ENCODE measurements at places on chromosomes 11 and 22.

- DNase-seq, result no peak
Observed at GRCh38 chr11:118619444-118620197, 12.2 kb downstream of the PHLDB1 start.

- no peak for DNase-seq
Observed at GRCh38 chr11:60902625-60903024, 3.8 kb downstream of the PRPF19 start.

- no peak for DNase-seq
Observed at GRCh38 chr11:14520747-14521151, 563 bp upstream of the PSMA1 start.

GRCh38 chr11:91265946-91266345 is 958.7 kb upstream of the FAT3 start:
- no peak for DNase-seq

DNA sequence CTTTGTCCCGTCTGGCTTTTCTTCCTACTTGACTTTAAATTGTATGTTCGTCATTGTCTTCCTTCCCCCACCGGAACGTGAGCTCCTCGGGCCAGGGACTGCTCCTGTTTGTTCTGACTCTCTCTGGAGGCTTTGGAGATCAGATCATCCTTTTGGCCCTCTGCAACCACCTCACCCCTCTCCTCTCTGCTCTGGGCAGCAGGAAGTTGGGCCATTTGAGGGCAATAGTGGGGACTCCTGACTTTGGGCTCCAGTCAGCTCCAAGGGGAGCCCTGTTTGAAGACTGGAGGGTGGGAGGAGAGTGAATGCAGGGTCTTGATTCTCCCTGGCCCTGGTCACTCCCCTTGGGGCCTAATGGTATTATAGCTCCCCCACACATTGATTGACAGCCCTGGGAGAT is 186.3 kb upstream of the B3GAT1 start:
- no peak for DNase-seq

GRCh38 chr22:20993304-20994127 is 8.4 kb downstream of the THAP7 start:
- no peak for DNase-seq

- DNase-seq, result no peak
Observed at GRCh38 chr11:114176321-114176720, 116.8 kb downstream of the ZBTB16 start.

- no peak for DNase-seq
Observed at GRCh38 chr11:68857037-68857586, 15.4 kb upstream of the CPT1A start.

DNA sequence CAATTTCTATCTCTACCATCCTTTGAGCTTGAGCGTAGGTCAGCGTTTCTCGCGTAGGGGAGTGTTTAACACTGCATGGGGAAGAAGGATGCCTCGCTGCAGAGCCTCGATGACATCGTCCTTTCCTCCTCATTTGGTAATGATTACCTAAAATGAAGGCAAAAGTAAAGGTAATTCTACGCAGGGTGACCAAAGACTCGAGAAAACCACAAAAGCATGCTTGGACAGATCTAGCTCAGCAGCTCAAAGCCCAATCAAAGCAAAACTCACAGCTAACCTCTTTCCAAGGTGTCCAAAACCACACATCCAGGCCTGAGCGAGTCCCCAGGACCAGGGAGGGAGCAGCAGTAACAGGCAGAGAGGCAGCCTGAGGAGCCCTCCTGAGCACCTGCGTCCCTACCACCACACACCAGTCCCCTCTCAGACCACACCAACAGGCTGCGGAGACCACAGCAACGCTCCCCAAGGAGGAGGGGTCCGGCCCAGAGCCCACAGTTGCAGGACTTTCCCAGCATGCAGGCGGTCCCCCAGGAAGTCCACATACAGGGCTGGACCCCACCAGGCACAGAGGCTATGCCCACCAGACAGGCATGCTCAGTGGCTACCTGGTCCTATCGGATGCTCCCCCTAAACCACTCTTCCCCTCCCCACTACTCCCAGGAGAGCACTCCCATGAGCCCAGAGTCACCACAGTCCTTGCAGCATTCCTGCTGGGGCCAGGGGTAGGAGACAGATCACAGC is 3.3 kb downstream of the BRD1 start:
- DNase-seq, result no peak

DNA sequence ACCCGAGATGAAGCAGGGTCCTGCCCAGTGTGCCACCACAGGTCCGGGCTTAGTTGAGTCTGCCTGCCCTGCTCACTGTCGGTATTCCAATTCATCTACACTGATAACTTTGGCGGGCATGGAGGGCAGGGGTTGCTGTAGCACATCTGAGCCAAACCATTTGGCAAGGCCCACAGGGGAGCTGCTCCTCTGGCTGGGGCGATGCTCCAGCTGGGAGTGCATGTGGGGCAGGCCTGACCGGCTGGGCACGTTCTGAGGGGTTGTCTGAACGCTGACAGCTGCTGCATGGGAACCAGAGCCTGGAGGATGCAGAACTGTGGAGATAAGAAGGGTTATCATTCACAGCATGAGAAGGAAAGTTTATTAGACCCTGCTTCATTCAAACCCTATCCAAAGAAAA is 40.4 kb downstream of the DRG1 start:
- no peak for DNase-seq

DNA sequence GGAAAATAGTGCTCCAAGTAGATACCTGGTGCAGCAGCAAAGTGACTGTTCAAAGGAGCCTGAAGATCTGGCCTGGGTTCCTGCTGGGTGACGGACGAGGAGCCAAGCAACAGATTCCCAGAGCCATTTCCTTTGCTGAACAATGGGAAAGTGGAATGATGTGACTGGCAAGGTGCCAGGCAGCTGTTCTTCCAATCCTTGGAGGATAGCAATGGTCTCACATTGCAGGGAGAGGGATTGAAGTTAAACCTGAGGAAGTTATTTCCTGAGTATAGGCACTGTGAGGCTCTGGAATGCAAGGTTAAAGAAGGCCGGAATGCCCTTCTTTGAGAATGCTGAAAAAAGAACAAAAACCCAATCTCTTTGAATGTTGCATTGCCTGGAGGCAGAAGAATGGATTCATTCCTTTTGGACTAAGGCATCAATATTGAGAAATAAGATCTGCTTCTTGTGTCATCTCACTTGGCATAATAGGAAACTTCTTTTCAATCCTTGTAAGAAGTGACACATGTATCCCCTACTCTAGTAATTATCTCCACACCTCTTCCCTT is 223.8 kb downstream of the BLID start:
- no peak for DNase-seq

GRCh38 chr22:32957200-32957803 is 100.9 kb downstream of the SYN3 start:
- no peak for DNase-seq

DNA sequence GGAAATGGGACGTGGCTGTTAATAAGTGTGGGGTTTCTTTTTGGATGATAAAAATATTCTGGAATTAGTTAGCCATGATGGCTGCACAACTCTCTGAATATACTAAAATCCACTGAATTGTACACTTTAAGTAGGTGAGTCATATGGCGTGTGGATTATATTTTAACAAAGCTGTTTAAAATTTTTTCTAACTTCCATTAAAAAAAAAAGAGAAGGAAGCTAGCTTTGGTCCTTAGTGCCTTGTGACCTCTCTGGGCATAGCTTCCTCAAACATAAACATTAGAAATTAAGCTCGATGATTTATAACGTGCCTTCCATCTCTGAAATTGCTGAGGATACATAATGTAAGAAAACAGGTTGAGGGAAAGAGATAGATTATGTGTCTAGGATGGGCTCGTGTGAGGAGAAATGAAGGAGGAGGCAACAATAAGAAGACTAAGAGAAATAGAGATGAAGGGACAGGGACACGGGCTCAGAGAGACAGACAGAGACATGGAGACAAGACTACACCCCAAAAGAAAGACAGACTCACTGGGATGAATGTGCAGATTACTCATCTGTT is 20.0 kb downstream of the IRAG1 start:
- DNase-seq, result no peak

DNA sequence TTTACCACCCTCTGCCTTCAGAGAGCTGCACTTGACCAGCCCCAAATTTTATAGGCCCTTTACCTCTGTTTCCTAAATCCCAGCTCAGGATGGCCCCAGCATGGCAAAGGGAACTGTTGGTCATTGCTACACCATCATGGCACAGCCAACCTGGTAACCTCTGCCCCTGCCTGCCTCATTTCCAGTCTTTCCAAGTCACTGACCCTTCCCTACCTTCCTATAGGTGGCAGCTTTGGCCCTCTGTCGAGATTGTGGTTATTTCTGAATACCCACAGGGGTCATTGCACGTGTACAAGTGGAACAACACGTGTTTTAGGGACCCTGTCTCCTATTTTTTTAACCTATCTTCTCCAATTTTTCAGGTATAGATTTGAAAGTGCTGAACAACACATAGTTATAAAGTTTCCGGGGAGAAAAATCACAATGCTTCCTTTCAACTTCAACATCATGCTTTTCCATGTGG is 2.8 kb downstream of the GALNT18 start:
- DNase-seq, result no peak

DNA sequence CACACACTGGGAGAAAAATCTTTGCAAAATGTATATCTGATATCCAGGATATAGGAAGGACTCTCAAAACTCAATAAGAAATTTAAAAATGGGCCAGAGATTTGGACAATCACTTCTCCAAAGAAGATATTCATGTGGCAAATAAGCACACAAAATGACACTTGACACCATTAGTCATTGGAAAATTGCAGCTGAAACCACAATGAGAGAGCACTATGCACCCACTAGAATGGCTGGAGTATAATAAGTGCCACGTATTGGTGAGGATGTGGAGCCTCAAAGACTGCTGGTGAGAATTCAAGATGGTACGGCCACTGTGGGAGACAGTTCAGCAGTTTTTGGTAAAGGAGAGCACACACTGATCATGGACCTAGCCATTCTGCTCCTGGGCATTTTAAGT is 12.8 kb upstream of the OSBPL5 start:
- no peak for DNase-seq

GRCh38 chr11:68528630-68529029 is 68.1 kb downstream of the PPP6R3 start:
- no peak for DNase-seq

- DNase-seq, result peak; percentile 22
Observed at GRCh38 chr22:48663297-48663696, 1164.4 kb downstream of the BRD1 start.

DNA sequence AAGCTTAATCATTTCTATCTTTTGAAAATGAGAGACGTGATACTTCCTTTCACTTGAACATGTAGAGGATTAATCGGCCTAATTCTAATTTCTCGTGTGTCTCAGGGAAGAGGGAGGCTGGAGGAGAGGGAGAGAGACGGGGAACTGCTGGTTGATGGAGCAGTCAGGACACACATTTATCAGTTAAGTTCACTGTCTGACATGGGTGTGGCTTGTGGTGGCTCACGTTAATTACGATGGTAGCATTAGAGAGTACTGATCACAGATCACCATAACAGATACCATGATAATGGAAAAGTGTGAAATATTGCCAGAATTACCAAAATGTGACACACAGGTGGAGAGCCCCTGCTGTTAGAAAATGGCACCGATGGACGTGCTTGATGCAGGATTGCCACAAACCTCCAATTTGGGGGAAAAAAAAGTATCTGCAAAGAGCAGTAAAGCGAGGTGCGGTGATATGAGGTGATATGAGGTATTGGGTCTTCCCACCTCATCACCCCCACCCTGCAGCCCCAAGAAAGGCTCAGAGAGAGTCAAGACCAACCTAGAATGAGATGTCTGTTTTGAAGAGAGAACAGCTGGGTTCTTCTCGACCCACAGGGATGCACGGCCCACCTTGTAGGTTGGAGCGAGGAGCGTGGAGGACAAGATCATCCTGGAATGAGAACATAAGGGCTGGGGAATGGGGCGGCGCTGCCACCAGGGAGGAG is 19.7 kb downstream of the ZBED4 start:
- no peak for DNase-seq

DNA sequence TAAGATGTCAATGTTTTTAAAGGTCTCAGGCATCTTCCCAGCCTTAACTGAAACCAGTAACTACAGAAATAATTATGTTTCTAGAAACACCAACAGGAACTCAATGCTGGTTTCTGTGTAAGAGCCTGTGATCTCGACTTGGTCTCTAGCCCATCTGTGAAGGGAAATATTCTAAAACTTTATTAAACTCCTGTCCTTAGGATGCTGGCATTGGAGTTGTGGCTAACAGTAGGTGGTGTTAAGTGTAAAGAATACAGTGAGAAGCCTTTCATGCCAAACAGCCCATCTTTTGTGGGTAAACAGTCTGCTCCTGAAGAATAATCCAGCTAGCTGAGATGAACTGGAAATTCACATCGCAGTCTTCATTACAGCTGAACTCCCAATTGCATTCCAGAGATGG is 133.2 kb downstream of the ADAMTS15 start:
- no peak for DNase-seq

DNA sequence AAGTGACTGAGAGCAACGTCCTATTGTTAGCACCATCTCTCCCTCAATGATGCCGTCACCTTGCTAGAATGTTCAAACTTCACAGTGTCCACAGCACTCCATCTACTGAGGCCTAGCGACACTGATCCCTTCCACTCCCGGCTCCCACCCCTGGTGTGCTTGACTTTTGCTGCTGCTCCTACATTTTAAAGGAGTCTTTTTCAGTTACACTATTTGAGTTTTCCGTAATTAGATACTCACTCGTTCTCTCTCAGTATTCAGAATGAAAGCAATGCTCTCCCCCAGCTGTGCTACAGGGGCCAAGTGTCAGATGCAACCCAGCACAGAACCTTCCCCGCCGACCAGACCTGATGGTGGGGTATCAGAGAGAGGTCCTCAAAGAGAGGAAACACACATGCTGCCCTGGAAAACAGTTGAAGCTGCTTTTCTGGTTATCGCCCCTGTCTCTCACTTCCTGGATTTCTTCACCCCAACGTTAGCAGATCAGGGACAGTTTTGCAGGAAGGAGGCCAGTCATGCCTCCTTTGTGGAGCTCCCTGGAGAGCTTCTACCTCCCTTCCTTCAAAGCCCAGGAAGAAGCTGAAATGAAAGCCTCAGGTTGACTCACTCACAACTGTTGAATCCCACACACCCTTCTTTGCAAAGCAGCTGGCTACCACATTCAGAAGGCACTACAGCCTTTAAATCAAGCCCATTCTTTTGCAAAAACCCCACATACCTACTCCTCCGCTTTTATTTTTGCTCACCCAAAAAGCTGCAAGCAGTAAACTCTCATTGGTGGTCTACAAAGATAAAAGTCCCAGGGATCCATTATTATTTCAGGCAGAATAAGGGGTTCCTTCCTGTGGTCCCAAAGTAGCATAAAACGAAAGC is 23.5 kb downstream of the LARGE1 start:
- no peak for DNase-seq

DNA sequence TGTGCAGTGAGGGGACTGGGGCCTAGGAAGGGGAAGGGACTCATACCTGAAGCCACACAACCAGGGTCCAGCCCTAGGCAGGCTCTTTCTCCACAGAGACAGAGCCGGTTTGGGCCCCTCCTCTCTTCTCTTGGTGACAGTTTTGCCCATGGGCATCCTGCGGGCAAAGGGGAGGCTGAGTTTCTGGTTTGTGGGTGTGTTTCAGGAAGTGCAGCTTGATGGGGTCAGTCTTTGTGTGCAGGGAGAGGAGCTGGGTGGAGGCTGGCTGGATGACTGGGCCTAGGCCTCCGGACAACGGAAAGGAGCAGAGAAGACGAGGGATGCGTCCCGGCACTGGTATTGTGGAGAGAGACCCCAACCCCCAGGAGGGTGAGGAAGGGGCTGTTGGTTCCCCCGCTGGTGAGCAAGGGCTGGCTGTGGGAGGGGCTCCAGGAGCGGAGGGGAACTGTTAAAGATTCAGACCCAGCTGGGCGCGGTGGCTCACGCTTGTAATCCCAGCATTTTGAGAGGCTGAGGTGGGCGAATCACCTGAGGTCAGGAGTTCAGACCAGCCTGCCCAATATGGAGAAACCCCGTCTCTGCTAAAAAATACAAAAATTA is 23.4 kb upstream of the CELSR1 start:
- DNase-seq, result no peak

Measured in activated T-cell treated with anti-CD3 and anti-CD28 coated beads, Interleukin-2, amount 50 U/mL, for 48 hours (primary cell).